Hepatocyte (in vitro differentiated cells): ENCODE measurements at places on chromosomes 11 and 22. TPM values are rescaled to one million over a fixed set of nuclear protein-coding genes. Genes with fewer than 3 reads are reported as not detected.

DNA sequence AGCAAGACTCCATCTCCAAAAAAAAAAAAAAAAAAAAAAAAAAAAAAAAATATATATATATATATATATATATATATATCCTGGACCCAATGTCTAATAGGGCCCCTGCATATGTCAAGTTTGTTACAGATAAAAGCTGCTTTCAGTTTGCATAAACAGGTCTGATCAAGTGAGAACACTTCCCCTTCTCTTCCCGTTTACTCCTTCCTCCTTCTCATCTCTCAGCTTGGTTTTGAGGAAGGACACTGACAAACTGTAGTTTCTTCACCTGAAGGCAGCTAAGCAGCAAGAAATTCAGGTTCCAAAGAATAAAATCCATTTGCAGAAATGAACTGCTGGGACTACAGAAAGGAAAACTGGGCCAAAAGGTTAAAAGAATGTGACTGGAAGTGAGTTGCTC is 11.7 kb downstream of the THOC5 start:
- DNase-seq = no peak

GRCh38 chr11:117631336-117632140 is 165.5 kb downstream of the DSCAML1 start:
- DNase-seq = peak; percentile 21

GRCh38 chr11:69822676-69823494 is 3.7 kb upstream of the FGF3 start:
- DNase-seq = no peak

DNA sequence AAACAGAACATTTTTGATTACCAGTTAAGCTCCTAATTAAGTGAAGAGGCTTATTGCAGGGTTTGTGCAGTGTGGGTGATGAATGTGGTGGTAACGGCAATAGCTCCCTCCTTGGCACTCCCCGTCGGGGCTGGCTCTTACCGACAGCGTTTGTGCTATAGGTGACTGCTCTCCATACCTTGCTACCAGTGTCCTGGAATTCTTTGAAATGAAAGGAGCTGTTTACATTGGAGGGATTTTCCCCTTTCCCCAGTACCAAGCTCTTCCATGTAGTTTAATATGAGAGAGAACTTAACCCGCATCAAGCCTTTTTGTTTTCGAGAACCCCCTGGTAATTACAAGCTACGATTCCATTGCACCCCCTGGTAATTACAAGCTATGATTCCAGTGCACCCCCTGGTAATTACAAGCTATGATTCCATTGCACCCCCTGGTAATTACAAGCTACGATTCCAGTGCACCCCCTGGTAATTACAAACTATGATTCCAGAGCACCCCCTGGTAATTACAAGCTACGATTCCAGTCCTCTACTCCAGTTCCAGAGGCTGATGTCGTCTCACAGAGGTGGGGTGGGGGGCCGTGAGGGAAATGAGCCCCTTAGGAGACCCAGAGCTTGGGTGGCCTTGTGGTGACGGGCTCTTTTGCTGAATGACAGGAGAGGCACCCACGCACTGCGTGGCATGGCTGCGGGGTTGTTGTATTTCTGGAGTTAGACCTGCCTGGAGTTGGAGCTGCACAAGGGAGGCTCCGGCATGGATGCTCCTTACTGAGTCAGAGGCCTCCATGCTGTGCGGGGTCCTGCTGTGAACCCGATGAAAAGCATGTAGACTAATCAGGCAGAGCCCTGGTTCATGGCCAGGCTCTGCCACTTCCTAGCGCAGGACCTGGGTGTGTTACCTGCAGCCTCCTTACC is 205.3 kb downstream of the TBC1D22A start:
- no peak for DNase-seq

GRCh38 chr11:12177739-12178338 is 67.4 kb downstream of the MICAL2 start:
- no peak for DNase-seq

DNA sequence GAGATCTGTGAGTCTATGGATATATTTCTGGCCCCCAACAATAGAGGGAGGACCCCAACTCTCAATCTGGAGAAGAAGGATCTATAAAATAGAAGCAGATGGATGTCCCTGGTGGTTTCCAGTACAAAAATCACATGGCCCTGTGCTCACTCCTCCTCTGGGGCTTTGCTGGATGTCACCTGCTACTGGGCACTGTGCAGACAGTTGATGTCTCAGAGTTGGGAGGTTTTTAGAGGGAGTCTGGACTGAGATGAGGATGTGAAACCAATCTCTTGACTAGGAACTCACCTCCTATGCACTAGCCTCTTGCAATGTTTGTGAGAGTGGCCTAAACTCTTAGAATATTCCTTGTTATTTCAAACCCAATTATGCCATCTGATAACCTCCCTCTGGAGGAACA is 107.2 kb downstream of the SCN3B start:
- DNase-seq = no peak

DNA sequence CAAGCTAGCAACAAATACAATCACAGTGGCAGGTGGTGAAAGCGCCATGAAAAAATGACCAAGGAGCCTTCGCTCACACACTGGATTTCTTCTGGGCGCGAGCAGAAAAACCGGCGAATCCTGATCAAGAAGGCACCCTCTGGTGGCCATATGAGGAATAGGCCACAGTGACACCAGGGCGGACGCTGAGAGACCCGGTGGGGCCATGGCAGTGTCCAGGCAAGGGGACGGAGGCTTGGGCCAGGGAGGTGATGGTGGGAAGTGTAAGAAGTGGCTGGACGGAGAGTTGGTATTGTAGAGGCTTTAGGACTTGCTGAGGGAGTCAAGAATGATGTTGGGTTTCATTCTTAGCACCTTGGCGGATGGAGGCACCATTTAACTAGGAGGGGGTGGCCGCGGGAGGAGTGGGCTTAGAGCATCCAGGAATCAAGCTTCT is 16.9 kb upstream of the RAC2 start:
- peak; percentile 79 for DNase-seq

- DNase-seq = no peak
Measured at GRCh38 chr11:62105667-62106191, 18.1 kb upstream of the INCENP start.

DNA sequence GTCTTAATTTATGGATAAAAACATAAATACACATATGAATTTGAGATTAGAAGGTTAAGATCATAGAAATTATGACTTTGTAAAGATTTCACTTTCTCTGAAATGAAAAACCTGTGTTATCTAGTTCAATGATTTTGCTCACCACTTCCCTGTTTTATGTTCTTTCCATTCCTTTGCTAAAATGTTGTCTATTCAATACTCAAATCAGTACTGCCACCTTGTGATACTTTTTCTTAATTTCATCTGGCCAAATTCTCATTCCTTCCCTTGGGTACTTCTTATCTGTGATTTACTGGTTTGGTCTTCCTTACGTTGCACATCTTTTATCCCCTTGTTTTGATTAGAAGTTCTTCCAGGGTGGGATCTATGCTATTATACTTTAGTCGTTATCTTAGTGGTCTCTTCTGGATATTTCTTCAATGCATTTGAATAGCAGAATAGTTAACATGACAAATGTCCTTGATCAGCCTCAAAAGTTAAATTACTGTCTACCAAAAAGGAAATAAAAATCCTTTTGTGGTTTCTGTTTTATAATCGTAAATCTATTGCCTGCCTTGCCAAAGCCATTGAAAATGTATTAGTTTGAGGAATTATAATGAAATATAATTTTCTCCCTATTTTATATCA is 197.0 kb downstream of the PGR start:
- DNase-seq = peak; percentile 17

GRCh38 chr11:32385998-32386397 is 49.3 kb downstream of the WT1 start:
- peak; percentile 76 for DNase-seq

- no peak for DNase-seq
Measured at GRCh38 chr22:24893341-24894070, 53.0 kb downstream of the LHFPL7 start.

GRCh38 chr11:15688351-15688792 is 573.6 kb downstream of the INSC start:
- no peak for DNase-seq

DNA sequence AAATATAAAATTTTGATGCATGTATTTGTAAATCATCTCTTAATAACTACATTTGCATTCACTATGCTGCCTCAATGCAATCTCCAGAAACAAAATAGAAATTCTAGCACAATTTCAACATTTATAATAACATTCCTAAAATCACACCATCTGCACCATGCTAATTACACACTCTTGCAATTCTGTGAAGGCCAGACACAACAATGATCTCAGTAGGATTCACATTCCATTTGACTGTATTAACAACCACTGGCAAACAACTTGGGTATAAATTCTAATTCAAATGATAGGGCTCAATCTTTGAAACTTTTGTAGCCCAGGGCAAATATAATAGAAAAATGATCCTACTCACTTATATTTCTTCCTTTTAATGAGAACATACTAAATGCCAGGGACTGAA is 25.9 kb downstream of the RAB6A start:
- DNase-seq = no peak

DNA sequence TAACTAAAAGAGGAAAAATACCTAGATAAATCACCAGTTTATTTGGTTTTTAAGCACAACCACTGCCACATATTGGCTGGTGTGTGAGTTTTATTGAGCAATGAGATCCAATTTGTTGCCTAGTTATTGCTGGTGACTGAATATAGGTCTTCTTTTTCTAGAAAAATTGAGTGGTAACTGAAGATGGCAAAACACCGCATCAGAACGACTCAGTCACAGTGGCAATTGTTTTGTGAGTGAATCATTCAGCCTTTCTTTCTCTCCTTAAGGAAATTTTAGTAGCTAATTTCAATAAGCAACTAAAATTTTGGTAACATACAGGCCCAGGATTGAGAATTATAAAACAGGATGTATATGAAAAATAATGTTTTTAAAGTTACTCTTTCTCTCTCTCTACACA is 533.0 kb downstream of the KCNA4 start:
- DNase-seq = no peak

Gene TH
- total RNA-seq = 0.92 and 2.6 TPM in 2 replicates

Gene NAP1L4
- 75.7 and 79.0 TPM in 2 replicates for total RNA-seq

Gene NCR3LG1
- total RNA-seq = 13.8 and 15.2 TPM in 2 replicates

Gene OR52E2
- not detected in 2 replicates for total RNA-seq

Gene MYRF
- 42.2 and 57.3 TPM in 2 replicates for total RNA-seq

Gene GAL3ST1
- total RNA-seq = 11.4 and 13.0 TPM in 2 replicates

Gene DENND6B
- 3.1 and 3.3 TPM in 2 replicates for total RNA-seq

Gene KCNQ1OT1
- 6.6 and 7.9 TPM in 2 replicates for total RNA-seq

Gene PHLDA2
- total RNA-seq = 7.1 and 8.5 TPM in 2 replicates

Gene TUBA8
- total RNA-seq = 1.5 TPM in 1 of 2 replicates, not detected in the other

Gene IL18BP
- 2.4 and 2.8 TPM in 2 replicates for total RNA-seq
